ENCODE measurements at places on chromosomes 11 and 22.

- DNase-seq: peak; percentile 64
Observed at GRCh38 chr11:95154514-95154913, 64.9 kb downstream of the ENDOD1 start.

GRCh38 chr11:73743045-73743444, 17.8 kb downstream of the RAB6A start:
- DNase-seq: no peak

GRCh38 chr11:75286826-75287465, 46.4 kb downstream of the TPBGL start:
- DNase-seq: no peak

- DNase-seq: no peak
Observed at GRCh38 chr22:34508797-34509196, 557.2 kb upstream of the ISX start.

DNA sequence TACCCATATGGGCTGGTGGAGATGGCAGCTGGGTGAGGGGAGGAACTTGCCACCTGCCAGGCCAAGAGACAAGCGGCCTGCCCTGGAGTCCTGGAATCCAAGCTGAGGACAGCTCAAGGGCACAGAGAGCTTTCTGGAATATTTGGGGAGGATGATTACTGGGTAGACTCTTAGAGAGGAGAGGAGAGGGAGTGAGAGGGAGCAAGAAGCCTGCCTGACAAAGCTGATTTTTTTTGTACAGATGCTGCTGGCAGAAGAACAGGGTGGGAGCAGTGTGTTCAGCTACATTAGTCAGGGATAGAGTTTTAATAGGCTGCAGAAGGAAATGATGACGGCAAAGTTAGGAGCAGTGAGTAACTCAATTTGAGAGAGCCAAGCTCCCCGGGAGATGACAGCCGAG, 299.3 kb downstream of the NXPE2 start:
- DNase-seq: no peak

Measured in fibroblast of skin of back (primary cell).